ENCODE measurements at places on chromosomes 16 and 17.
A peak's percentile ranks its signal among the peaks of the same experiment; 100 is the strongest.

GRCh38 chr17:73163043-73163442, 1.8 kb upstream of the SSTR2 start:
- no peak for DNase-seq

DNA sequence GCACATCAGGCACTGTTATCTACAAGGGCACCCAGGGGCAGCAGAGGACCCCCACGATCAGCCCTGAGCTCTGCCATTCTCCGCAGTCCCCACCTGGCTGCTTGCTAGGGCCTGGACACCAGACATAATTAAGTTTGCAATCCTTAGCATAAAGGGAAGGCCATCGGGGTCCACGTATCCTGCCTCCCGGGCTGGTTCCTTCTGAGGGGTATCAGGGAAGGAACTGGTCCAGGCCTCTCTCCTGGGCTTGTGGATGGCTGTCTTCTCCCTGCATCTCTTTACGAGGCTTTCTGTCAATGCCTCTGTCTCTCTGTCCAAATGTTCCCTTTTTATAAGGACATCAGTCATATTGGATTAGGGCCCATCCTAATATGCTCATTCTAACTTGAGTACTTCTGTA, 77.8 kb downstream of the CYLD start:
- DNase-seq = no peak

GRCh38 chr16:12095275-12096156, 119.0 kb downstream of the SNX29 start:
- DNase-seq = peak; percentile 21

DNA sequence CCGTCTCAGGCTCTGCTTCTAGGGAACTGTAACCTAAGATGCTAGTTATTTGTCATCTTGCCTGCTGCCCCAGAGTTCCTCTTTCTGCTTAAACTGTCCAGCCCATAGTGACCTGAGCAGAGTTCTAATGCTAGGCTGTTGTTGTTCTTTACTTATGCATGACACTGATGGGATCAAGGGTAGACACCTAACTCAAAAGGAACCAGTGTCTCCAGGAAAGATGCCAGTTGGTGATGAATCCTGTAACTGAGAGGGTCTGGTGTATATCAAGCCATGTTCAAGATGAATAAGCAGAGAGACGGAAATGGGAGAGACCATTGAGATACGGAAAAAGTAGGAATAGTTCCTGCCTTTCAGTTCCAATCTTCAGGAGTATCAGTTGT, 13.7 kb downstream of the APOH start:
- DNase-seq = no peak

- DNase-seq = no peak
Observed at GRCh38 chr16:70402916-70403659, 35.8 kb downstream of the ST3GAL2 start.

DNA sequence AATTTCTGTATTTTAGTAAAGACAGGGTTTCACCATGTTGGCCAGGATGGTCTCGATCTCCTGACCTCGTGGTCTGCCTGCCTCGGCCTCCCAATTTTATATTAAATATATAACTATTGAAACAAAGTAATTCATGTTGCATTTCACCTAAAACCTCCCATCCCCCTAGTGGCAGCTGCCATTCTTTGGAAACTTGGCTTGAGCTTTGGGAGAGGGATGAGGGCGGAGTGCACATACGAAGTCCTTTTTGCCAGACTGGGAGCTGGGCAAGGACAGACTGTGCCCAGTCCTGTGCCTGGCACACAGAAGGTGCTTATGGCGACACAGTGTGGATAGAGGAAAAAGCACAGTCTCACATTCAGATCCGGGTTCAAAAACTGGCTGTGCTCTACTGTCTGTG, 83.8 kb downstream of the NETO2 start:
- DNase-seq = no peak

DNA sequence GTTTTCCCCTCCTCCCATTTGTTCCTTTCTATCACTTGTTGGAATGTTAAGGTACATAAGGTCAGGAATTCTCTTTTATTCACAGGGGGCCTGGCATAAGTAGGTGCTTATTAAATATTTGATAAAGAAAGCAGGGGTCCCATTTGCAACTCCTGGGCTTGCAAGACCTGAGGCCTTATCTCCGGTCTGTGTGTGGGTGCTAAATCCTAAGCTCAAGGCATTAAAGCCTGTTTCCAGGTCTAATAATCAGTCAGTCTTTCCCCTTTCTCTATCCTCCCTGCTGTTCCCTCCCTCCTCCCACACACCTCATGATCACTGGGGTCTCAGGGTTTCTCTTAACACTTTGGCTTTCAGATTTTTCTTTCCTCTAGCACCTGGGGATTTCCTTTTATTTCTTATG, 17.1 kb downstream of the NTN1 start:
- DNase-seq = no peak

Data from stimulated activated CD4-positive, alpha-beta T cell treated with anti-CD3 and anti-CD28 coated beads, Interleukin-2, amount 100 ng/mL, for 4 hours (primary cell).